ENCODE measurements at places on chromosomes 12 and 14.

GRCh38 chr12:3275171-3276041 lies 198.2 kb downstream of the TSPAN9 start:
- peak; percentile 36 for DNase-seq

GRCh38 chr12:40827683-40828592 lies 135.7 kb downstream of the CNTN1 start:
- DNase-seq = no peak

DNA sequence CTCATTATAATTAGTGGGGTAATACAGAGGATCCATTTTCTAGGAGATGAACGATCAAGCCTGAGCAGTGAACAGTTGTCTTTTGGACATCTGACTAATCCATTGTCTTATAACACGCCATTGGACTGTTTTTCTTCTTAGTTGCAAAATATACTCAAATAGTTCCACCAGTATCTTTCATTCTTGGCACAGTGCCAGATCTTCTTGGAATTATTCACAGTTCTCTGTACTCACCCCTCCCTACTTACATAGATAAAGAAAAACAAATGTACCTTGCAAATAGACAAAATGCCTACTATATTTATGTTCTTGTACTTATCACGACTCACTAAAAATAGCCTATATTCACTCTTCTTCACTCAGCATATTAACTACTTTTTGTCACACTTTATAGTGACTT lies 3.8 kb downstream of the CBLN3 start:
- DNase-seq = no peak

DNA sequence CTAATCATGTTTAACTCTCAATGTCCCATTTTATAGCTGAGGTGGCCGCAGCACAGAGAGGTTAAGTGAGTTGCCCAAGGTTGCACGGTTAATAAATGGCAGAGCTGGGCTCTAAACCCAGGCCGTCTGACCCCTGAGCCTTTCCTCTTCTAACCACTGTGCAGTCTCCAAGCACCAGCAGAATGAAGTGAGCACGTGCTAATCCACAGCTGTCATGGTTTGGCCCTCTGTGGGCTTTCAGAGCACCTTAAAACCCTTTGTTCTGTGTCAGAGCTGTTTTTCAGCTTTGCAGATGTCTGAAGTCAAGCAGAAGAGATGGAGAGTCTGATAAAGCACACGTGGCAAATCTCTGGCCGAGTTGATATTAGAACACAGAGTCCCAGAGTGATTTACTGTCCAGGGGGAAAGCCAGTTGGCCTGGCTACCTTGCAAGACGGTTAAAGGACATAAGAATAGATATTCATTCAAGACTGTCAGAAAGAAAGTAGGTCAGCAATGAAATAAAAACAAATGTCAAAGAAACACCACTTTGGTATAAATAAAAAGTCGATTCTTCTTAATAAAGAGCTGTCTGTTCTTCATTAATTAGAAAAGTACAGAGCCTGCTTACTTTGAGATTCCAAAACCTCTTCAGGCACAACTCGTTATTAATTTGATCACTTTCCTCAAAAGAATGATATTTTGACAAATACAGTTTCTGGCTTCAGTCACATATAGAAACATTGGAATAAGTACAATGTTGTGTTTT lies 107.3 kb downstream of the CRADD start:
- no peak for DNase-seq

GRCh38 chr14:34981743-34982420 lies 910 bp upstream of the SRP54 start:
- DNase-seq = no peak

DNA sequence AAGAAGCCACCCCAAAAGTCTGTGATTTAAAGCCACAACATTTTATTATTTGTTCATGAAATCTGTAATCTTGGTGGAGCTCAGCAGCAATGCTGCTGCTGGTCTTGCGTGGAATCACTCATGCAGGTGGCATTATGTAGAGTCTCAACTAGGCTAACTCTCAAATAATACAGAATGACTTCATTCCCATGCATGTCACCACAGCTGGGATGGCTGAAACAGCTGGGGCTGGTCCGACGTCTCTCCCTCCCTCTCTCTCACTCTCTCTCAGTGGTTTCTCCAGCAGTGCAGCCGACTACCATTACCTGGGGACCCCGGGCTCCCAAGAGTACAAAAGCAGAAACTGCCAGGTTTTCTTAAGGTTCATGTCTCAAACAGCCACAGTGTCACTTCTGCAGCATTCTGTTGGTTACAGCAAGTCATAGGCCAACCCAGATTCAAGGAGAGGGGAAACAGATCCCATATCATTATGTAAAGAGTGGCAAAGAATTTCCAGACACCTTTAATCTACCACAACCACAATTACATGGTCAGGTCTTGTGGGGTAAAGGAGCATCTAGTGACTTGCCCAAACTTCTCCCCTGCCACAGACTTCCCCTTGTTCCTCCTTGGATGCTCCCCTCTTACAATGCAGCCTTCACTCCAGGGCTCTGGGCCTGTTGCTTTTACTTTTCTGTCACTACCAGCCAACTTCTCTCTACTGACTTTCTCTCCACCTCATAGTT lies 192.0 kb upstream of the HMGA2 start:
- no peak for DNase-seq

GRCh38 chr12:117686911-117687377 lies 281.8 kb downstream of the KSR2 start:
- no peak for DNase-seq

DNA sequence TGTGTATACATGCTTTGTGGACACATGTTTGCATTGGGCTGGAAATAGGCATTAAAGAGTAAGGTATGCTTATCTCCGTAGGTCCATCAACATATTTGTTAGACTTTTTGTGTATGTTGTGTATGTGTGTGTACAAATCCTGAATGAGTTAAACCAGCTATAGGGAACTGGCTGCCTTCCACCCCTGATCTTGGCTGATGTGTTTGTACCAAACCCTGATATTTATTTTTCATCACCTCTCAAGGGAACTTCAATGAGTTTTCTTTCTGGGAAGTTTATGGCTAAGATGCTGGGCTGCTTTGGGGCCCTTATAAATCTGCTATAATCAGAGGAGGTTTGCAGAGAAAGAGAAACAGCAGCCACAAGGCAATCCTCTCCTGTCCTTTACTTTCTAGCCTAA lies 37.1 kb upstream of the CISTR start:
- DNase-seq = no peak

DNA sequence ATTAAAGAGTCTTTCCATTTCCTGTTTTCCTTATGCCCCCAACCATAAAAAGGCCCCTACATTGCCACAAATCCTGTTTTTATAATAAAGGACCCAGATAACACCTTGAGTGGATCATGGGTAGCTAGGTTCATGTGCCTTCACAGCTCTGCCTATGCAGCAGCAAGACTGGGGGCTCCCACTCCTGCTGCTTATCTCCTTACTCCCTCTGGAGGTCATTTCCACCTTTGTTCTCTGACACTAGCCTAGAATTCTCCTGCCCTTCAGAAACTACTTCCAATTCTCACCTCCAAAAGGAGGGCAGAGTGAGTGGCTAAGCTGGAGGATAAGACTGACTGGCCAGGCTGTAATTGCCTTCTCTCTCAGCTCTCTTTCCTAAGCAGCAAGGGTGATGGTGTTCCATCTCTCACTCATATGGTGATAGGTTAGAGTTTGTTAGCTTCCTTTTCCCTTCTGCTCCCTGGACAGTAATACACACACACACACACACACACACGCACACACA lies 20.0 kb upstream of the STAC3 start:
- DNase-seq = no peak

- DNase-seq = no peak
Measured at GRCh38 chr12:88758176-88758575, 177.9 kb upstream of the KITLG start.

DNA sequence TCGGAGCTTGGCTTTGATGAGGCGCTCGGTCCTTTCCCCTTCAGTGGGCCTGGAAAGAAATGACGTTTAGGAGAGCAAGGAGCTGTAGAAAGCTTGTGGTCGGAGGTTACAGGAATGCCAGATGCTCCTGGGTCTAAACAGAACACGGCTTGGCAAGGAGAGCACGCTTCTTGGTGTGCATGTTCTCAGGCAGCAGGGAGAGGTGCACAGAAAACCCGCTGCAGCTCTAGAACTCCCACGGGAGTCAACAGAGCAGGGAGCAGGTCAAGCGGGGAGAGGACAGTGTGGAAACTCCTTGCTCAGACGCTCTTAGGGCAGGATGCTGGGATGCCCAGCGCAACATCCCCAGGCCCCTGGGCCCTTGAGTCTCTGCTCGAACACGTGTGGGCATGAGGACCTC lies 51.0 kb downstream of the SSH1 start:
- DNase-seq = no peak

- no peak for DNase-seq
Measured at GRCh38 chr12:42865282-42865681, 275.7 kb upstream of the PRICKLE1 start.

GRCh38 chr12:66159123-66159522 lies 10.7 kb downstream of the TMBIM4 start:
- no peak for DNase-seq

- DNase-seq = no peak
Measured at GRCh38 chr12:101229841-101230241, 19.8 kb upstream of the SLC5A8 start.

GRCh38 chr14:105917933-105918436 lies 391.6 kb downstream of the TMEM121 start:
- no peak for DNase-seq

DNA sequence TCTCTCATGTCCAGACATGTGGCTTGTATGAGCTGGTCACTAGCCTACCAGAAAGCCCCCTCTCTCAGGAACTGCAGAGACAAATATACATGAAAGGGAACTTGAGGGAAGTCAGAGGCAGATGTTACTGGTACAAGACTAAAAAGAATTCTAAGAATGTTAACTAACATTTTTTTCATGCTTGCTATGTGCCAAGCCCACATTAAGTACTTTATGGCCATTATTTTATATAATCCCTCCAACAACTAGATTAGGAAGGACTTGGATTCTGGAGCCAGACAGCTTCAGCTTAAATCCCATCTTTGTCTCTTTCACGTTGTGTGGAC lies 24.6 kb downstream of the TTC9 start:
- DNase-seq = no peak

GRCh38 chr12:51678086-51678724 lies 87.2 kb downstream of the SCN8A start:
- peak; percentile 18 for DNase-seq

DNA sequence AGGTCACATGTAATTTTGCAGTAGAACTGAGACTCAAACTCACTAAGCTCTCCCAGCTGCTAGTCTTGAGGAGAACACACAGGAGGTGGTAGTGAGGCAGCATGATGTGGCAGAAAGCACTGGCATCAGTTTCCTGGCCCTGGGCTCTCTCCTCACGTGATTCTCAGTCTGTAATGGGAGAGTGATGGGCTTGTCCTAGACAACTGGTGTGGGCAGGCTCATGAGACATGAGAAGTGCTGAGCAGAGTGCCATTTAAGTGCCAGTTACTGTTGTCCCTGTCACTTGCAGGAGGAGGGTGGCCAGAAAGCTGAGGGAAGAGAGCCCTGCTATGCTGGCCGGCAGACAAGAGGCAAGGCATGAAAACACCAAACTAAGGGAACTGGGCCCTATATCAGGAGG lies 48.5 kb upstream of the OVCH1 start:
- no peak for DNase-seq

GRCh38 chr14:83825843-83826242 lies 1704.1 kb upstream of the FLRT2 start:
- DNase-seq = no peak

- no peak for DNase-seq
Measured at GRCh38 chr14:64707661-64708060, 3.4 kb downstream of the PLEKHG3 start.

- DNase-seq = no peak
Measured at GRCh38 chr14:52399921-52400595, 85.9 kb downstream of the PTGER2 start.

DNA sequence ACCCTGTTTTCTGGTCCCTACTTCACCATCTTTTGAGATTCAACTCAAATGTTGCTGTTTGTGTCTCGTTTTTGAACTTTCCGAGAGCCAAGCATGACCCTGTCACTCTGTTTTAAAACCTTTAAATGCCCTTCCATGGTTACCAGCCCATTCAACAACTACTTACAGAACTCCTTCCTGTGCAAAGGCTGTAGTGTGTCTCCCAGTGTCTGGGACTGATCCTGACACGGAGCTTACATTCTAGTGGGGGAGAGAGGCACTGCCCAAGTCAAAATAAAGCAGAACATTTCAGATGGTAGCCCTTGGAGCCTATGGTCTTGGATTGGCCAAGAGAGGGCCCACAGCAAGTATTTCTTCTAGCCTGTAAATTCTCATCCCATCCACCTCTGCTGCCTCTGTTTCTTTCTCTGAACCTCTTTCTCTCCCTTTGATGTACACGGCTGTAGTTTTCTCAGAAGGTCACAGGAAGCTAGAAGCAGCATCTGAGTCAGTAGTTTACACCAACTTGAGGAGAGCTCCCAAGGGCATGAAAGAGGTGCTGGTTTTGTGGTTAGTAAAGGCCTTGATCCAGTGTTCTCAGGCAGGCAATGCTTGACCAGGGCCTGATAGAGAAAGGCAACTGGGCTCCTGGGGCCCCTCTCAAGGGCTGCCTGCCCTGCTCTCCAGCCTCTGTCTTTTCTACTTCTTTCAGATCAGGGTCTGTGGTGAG lies 42.3 kb upstream of the SLC24A4 start:
- no peak for DNase-seq
